ENCODE measurements at places on chromosomes 1 and 21.

DNA sequence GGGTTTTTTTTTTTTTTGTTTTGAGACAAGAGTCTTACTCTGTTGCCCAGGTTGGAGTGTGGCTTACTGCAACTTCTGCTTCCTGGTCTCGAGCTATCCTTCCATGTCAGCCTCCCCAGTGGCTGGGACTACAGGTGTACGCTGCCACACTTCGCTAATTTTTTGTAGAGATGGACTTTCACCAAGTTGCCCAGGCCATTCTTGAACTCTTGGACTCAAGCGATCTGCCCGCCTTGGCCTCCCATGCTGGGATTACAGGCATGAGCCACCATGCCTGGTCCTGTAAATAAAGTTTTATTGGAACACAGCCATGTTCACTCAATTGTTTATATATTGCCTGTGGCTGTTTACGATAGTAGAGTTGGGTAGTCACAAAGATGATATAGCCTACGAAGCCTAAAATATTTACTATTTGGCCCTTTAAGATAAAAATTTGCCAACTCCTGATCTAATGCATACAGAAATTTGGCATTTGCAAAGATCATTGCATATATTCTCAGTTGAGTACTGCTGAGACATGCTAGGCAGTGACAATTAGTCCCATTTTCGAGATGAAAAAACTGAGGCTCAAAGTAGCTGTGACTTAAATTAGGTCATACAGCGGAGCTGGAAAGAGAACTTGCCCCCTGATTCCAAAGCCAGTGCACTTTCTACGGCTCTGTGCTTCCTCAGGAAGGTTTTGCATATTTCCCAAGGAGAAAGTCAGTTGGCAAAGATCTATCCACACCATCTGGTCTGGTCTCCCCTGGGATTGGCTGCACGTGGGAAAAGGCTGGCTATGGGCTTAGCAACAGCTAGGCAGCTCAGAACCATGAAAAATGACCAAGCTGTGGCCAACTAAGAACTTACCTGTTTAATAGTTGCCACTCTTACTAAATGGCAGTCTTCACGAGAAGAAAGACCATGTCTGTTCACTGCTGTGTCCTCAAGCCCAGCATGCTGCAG, 19.4 kb downstream of the MECR start:
- DNase-seq = no peak

DNA sequence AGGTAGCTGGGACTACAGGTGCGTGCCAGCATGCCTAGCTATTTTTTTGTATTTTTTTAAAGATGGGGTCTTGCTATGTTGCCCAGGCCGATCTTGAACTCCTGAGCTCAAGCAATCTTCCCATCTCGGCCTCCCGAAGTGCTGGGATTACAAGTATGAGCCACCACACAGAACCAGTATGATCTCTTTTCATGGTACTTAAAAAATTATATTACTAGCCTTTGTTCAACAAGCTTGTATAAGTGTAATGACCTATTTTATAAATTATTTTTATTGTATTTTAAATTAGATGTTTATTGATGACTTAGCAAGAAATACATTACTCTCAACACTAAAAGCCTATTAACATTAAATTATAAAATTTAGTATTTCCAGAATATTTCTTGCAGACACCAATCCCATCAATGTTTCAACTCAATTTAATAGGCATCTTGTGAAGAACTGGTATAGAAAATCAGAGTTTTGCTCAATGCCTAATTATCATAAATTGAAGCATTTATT, 36.0 kb upstream of the MTF2 start:
- DNase-seq = no peak

DNA sequence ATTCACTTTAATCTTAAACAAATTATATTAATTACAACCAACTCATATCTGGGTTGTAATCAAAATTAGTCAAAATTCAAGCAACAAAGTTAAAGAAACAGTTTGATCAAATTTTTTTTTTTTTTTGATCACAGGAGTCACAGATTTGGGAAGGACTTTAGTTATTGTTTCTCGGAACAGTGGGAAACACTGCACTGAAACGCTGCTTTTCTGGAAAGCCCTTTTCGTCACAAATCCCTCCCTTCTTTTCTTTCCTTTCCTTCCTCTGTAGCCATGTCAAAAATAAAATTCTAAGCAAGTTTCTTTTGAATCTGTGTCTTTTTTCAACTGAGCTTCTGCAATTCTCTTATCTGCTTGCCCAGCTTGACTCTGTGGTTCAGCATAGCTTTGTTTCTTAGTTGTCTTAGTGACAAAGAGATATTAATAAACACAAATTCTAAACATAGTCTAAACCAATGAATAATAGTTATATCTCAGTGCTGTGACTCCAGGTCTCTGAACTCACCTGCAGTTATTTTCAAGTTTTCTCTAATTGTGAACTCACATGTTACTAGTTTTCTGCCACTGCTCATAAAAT, 53.8 kb downstream of the PTGS2 start:
- no peak for DNase-seq

DNA sequence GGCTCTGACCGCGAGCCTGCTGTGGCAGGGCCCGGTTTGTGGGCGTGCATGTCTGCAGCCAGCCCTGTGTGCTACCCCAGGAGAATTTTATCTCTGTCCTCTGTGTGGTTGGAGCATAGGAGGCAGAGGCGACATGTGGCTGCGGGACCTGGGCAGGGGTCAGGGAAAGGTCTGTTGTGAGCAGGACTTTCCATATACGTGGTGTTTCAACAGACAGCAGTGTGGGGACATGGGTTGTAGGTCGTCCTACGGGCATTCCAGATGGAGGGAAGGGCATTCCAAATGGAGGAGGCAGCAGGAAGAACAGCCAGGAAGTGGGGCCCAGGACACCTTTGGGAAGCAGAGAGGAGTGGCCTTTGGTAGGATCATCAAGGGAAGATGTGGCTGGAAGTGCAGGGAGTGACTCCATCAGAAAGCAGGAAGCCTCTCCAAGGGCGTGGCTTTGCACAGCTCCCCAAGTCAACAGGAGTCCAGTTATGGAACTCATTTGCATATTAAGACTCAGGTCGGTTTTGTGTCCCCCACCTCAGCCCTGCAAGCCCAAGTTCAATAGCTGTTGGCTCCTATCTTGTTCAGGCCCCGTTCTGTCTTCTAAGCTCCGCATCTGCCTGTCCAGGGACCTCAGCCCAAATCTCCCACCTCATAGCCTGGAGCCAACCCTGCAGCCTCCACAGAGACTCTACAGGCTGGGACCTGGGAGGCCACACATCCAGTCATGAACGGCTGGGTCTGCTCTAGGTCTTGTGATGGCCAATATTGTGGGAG, 309.1 kb downstream of the MATN1 start:
- no peak for DNase-seq

DNA sequence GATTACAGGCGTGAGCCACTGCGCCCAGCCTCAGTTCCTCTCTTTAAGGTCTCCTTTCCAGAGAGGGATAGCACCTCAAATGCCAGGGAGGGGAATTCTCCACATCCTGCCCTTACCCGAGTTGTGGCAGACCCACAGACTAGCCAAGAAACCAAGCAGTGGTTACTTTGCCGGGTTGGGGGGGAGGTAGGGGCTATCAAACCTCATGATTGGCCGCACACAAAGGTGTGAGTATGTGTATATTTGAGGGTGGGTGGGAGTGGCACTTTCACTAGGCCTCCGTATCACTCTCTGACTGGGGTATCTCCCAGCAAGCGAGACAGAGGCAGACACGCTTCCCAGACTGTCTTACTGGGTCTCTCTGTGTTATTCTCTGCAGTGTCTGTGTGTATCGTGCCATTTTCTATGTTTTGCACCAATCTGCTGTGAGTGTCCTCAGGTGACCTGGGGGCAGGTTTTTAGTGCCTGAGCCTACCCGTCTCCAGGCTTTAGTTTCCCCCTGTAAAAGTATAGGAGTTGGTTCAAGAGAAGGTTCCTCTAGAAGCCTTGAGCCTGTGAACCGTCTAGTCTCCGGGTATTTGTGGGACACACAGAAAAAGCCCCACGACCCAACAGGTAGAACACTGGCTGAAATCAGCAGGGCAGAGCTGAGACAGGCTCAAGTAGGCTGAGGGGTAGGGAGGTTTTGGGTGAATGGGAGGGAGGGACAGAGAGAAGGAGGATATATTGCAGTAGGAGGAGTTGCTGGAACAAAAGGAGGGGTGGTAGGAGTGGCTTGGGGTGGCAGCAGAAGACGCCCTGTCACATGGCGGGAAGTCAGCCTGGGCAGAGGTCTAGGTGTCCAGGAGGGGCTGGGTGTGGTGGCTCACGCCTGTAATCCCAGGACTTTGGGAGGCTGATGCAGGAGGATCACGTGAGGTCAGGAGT, 10.3 kb downstream of the LMNA start:
- no peak for DNase-seq
